Liver (tissue), 10 donors: ENCODE measurements at places on chromosomes 6 and 20. TPM values are rescaled to one million over a fixed set of nuclear protein-coding genes. Genes with fewer than 3 reads are reported as not detected.
A peak's percentile ranks its signal among the peaks of the same experiment; 100 is the strongest.

Gene CHMP4B
- polyA plus RNA-seq = 2.7 TPM

Gene CDSN
- polyA plus RNA-seq = not detected

Gene PRSS35
- 0.54 TPM for polyA plus RNA-seq

- DNase-seq = no peak
Measured at GRCh38 chr6:155420492-155420891, 35.1 kb downstream of the NOX3 start.

GRCh38 chr6:31690231-31691077 lies 9.6 kb upstream of the LY6G5C start:
- DNase-seq = peak; percentile 54

- DNase-seq = no peak
Measured at GRCh38 chr6:144675231-144675861, 390.2 kb downstream of the UTRN start.

DNA sequence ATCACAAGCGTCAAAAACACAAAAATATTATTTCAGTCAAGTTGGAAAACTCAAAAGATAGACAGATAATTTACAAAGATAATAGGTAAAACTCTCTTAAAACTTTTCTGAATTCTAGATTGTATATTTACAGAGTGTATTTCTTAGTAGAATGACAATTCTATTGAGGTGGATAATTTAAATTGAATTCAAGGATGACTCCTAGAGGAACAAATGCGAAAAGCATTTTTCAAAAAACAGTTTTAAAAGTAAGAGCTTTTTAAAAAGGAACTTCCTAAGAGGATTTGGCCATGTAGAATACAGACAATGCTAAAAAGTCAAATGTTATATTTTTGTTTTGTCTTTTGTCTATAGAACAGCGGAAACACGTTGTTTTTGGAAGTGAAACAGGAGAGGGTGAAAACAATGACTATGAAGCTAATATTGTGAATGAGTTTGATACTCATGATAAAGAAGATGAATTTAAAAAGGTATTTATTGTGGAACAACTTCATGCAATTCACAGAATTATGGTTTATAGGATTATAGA lies 90.1 kb downstream of the DNAH8 start:
- no peak for DNase-seq

DNA sequence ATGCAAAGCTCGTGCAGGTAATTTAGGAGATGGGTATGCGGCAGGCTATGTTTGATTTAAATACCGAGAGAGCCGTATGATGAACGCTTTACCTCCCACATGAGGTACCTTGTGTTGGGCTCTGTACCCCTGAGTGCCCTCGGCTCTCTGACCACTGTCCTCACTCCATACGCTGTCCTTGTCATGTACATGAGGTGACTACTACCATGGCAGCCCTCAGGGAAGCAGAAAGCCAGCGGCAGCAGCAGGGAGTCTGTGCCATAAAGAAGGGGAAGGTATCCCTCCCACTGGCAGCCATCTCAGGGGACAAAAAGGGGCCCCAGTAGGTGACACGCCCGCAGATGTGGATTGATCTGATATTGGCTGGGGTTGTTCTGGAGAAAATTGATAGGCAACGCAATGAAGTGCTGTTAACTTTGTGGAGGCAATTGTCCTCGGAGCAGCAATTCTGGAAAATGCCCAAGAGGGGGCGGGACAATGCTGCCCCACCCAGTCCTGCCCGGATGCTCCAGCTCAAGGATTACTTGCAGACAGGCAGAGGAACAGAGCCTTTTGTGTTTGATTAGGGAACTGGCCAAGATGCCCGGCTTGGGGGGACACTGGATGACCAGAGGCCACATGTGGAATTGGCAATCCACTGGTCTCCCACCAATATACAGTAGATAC lies 38.0 kb upstream of the HSF2 start:
- DNase-seq = no peak

Gene TMEM151B
- polyA plus RNA-seq = not detected

DNA sequence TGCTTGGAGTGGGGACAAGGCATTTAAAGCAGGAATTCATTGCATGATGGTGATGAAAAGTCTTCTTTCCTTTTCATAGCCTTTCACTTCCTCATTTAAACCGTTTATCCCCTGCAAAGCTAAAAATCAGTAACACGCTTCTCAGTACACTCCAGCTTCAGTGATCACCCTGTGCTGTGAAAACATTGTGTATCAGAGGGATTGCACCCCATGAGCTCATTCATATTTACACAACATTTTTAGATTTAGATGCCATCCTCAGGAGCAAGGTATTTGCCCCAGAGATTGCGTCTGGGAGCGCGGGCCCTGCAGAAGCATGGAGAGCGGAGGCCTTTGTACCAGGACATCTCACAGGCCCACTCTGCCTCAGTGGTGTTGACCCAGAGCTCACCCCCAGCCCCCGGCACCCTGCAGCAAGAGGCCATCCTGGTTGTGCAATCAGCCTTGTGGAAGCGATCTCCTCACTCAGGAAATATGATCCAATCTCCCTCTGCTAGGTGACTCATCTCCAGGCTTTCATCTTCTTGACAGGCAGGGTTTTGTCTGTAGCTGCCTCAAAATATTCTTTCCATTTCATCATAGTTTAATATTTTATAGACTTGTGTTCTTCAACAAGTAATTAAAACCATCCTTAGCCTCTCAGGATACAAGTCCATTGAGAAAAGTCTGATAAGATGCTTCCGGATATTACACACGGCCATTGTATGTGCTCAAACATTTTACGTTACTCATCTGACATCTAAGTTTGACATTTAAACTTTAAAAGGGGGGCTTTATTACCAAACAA lies 38.9 kb upstream of the THBS2 start:
- DNase-seq = no peak

Gene NHLRC1
- 3.5 TPM for polyA plus RNA-seq

DNA sequence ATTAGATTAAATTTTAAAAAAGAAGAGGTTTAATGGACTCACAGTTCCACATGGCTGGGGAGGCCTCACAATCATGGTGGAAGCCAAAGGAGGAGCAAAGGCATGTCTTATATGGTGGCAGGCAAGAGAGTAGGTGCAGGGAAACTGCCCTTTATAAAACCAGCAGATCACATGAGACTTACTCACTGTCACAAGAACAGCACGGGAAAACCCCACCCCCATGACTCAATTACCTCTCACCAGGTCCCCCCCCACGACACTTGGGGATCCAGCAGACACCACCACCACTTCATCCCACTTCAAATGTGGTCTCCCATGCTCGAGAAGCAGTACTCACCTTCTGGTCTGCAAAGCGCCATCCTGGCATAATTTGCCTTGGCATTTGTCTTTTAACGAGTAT lies 24.6 kb downstream of the MTFR2 start:
- DNase-seq = no peak

Gene SYCP2
- polyA plus RNA-seq = 0.35 TPM

- no peak for DNase-seq
Measured at GRCh38 chr20:17457588-17458190, 73.5 kb downstream of the BFSP1 start.

Gene TRIM38
- polyA plus RNA-seq = 1.5 TPM

Gene MYMX
- polyA plus RNA-seq = 0.14 TPM

- no peak for DNase-seq
Measured at GRCh38 chr6:16691324-16691723, 69.9 kb downstream of the ATXN1 start.

DNA sequence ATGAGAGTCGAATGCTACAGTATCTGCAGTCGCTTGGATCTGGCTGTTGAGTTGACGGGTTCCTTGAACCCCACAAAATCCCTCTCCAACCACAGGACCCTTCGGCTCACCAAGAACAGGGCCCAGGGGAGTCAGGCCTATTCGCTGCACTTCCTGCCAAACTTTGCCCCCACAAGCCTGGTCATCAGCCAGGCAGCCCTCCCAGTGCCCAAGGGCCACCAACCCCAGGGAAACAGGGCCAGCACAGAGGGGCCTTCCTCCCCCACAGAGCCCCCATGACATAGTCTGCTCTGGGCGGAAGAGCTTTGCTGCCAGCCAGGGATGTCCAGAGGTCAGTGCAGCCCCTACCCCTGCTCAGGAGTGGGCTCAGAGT lies 34.5 kb upstream of the MRGBP start:
- no peak for DNase-seq

Gene PTGIS
- 5.2 TPM for polyA plus RNA-seq

Gene DZANK1
- 0.33 TPM for polyA plus RNA-seq

Gene PHIP
- polyA plus RNA-seq = 1.6 TPM

Gene DEFB116
- polyA plus RNA-seq = not detected

DNA sequence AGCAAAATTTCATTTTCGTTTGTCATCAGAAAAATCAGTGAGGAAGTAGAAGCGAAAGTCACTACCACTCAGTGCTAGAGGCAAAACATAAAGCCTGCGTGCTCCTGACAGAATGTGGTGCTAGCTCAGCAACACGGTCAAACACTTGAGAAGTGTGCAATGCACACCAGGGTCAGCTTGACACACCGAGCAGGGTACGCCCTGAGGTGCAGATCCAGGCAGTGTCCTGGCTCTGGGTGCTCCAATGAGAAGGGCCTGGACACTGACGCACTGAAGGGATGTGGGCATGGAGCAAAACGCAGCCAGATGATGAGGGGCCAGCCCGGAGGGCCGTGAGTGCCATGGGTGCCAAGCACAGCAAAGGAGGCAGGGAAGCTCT lies 5.9 kb downstream of the RNASET2 start:
- DNase-seq = no peak

Gene OPRL1
- polyA plus RNA-seq = 0.28 TPM

DNA sequence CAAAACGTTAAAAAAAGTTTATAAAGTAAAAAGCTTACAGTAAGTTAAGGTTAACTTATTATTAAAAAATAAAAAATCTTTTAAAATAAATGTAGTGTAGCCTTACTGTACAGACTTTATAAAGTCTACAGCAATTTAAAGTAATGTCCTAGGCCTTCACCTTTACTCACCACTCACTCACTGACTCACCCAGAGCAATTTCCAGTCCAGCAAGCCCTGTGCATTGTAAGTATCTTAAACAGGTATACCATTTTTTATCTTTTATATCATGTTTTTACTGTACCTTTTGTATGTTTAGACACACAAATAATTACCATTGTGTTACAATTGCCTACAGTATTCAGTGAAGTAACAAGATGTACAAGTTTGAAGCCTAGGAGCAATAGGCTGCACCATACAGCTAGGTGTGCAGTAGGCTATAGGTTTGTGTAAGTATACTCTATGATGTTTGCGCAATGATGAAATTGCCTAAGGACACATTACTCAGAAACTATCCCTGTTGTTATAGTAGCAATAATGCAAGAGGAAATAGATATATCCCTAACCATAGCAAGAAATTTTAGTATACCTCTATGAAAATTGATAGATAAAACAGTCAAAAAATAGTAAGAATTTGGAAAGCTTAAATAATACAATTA lies 39.5 kb downstream of the FBXO5 start:
- DNase-seq = no peak

- no peak for DNase-seq
Measured at GRCh38 chr20:57781901-57782300, 72.1 kb upstream of the PMEPA1 start.

DNA sequence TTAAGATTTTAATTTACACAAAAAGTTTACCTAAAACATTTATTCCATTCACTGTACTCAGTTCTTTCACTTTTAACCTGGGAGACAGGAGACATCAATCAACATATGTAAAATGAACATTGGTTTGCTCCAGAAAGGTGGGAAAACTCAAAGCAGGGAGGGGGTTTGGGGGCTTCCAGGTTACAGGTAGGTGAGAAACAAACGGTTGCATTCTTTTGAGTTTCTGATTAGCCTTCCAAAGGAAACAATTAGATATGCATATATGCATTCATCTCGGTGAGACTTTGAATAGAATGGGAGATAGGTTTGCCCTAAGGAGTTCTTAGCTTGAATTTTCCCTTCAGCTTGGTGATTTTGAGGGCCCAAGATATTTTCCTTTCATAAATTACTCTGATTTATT lies 38.2 kb upstream of the HDAC2 start:
- no peak for DNase-seq

- DNase-seq = no peak
Measured at GRCh38 chr20:35821807-35822242, 50.0 kb downstream of the PHF20 start.

DNA sequence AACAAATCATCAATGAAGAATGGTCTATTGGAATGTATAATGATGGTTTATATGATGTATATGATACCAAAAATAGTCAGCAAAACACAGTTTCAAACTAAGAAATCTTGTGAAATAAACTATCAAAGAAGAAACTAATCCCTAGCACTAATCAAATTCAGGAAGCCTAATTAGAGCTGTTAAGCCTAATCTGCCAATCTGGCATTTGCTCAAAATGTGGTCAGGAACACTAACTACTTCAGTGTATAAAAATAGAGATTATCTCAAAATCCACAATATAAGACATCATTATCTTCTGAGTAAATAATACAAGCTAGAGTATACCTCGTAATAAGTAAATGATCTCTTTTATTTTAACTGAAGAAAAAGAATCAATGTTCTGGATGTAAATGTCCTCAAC lies 12.8 kb upstream of the AKAP7 start:
- DNase-seq = no peak

- DNase-seq = no peak
Measured at GRCh38 chr6:133544419-133544818, 303.3 kb downstream of the EYA4 start.

- DNase-seq = no peak
Measured at GRCh38 chr6:157203764-157204163, 119.6 kb downstream of the TMEM242 start.
